ENCODE measurements at places on chromosomes 7 and 10.

DNA sequence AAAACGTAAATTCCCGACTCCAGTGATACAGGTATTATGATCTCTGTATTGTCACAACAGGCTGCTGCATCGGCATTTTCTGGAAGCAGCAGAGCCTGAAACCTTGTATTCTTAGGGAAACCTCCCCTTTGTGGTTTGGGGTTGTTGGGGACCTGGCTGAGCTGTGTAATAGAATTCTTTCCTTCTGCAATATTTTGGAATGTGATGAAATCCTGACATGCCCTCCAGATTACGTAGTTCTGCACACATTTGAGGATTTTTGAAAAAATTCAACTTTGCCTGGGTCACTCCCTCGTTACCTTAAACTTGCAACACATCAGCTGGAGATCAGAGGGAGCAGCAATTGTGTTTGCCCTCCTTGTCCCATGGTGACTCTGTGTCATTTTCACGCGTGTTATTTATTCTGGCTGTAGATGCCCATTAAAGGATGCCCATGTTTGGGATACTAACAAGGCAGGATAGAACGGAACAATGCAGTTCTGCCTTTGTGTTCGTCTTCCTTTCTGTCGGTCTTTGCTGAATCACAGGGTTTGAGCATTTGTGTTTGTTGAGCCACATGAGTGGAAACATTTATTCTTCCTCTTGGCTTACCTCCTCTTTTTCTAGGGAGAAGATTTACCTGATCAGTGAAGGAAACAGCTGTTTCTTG lies 181.7 kb downstream of the TCF7L2 start:
- DNase-seq: no peak

DNA sequence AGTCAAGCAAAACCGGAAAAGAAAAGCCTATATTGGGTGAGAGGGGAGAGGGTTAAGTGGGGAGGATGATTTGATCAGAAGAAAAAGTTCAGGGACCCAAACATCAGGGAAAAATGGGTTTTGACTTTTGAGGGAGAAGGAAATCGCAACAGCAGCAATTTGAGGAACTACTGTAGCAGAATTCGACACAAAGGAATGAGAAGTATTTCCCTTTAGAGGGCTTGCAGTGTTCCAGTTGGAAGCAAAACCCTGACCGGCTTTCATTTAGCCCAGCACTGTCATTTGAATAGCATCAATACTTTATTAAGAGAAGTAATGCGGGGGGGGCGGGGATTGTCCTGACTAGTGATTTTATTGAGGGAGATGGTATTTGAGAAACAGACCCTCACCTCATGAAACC lies 37.2 kb upstream of the GATA3 start:
- DNase-seq: no peak

GRCh38 chr10:89625041-89625765 lies 19.8 kb downstream of the PANK1 start:
- no peak for DNase-seq

DNA sequence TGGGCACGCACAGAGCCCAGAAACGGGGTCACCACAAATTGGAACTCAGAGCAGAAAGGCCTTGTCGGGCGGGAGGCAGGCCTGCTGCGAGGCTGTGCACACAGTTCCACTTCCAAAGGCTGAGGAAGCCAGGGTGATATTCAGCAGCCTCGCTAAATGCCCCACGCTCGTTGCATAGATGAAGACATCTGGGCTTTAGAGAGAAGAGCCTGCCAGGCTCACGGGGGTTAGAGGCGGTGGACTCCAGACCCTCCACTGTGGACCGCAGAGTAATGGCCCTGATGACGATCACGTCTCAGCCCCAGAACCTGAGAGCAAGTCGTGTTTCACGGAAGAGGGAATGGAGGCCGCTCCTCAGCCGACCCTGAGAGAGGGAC lies 104.2 kb downstream of the DNAJB6 start:
- DNase-seq: no peak

GRCh38 chr10:30675791-30676718 lies 46.5 kb upstream of the LYZL2 start:
- no peak for DNase-seq

DNA sequence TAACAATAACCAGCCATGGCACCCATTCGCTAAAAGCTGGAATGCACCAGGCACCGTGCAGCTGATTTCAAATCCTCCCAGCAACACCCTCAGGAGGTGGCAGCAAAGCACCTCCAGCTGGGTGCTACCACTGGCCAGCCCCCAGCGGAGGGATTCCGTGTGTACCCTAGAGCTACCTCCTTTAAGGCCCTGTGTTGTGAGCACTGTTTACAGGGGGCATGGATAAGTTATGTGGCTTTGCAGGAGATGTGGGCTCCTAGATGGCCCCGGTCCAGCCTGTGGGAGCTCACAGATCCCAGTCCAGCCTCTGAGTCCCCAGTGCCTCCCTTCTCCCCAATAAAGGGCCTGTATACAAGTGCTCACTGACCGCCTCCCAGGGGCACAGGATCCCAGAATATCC lies 27.1 kb downstream of the TNRC18 start:
- peak; percentile 38 for DNase-seq

- DNase-seq: no peak
These were observed 125.6 kb upstream of the TBX20 start for GRCh38 chr7:35379481-35379880.

DNA sequence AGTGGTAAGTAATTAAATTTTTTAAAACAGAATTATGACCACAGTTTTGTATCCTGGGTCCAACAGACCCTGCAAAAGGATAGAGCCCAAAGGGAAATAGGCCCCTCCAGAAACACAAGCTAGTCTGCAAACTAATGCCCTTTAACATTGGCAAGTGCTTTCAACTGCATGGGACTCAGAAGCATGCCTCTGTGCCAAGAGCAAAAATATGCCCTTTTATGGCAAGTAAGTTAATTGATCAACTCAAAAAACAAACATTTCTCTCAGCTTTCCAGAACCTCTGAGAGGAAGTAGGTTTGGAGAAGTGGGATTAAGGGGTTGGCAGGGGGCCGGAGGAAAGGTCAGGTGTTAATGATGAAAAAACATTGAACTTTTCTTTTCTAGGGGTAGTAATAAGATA lies 186.6 kb upstream of the PRSS1 start:
- no peak for DNase-seq

GRCh38 chr10:49187950-49188761 lies at the start of gene TMEM273:
Gene TMEM273, minus strand, starts transcription at chr10:49188391. Its CDS starts 55 bp downstream, at chr10:49188336.
- DNase-seq: no peak

DNA sequence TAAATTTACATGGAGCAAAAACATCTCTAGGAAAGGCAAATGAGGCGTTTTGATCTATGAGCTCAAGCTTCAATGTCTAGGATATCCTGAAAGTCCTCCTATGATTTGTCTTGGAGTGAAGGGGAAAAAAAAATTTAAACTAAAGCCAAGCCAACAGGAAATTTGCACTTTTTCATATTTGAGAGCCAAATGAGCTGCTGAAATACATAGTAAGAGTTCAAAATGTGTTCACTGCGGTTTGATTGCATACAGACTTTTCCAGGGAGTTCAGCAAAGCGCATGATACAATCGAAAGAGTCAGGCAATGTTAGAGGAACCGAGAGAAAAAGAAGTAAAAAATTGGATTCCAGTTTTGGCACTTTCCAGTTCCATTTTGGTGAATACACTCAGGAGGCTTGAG lies 633.4 kb upstream of the MGMT start:
- no peak for DNase-seq

GRCh38 chr7:6551016-6551511 lies at the start of gene GRID2IP:
Gene GRID2IP, minus strand, starts transcription at chr7:6551461. Its CDS starts 25 bp downstream, at chr7:6551436.
- no peak for DNase-seq

- no peak for DNase-seq
These were observed 19.3 kb upstream of the RPA3 start for GRCh38 chr7:7737674-7738073.

DNA sequence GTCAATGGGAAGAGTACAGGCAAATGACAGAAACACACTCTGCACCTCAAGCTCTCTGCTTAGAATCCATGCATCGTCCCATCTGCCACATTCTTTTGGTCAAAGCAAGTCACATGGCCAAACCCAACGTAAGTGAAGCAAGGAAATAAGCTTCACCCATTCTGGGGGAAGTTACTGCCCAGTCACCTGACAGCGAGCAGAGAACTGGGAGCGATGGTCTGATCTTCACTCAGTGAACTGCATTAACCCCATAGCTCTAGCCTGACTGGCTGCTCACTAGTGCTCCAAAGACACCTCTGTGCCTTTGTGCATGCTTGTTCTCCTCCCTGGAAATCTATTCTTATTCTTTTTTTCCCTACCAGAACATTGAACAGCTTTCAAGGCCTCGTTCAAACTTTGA lies 89.9 kb downstream of the APBB1IP start:
- DNase-seq: no peak

- DNase-seq: peak; percentile 47
These were observed 123.8 kb downstream of the KCNMA1 start for GRCh38 chr10:77513781-77514331.

DNA sequence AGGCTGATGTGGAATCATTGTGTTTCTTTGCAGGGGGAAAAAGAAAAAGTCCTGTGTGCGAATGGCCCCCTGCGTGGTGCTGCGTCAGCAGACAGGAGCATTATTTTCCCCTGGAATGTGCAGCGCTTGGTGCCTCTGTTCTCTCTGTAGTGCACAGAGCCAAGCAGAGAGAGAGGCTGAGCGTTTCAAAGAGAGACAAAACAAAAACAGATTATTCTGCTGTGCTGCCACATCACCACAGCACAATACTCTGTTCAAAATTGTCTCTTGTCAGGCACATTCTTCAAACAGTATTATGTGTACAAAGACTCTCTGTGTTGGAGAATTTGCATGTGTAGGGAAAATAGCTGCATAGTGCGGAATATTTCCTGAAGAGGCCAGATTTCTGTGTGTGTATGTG lies 609.0 kb downstream of the SDK1 start:
- no peak for DNase-seq

DNA sequence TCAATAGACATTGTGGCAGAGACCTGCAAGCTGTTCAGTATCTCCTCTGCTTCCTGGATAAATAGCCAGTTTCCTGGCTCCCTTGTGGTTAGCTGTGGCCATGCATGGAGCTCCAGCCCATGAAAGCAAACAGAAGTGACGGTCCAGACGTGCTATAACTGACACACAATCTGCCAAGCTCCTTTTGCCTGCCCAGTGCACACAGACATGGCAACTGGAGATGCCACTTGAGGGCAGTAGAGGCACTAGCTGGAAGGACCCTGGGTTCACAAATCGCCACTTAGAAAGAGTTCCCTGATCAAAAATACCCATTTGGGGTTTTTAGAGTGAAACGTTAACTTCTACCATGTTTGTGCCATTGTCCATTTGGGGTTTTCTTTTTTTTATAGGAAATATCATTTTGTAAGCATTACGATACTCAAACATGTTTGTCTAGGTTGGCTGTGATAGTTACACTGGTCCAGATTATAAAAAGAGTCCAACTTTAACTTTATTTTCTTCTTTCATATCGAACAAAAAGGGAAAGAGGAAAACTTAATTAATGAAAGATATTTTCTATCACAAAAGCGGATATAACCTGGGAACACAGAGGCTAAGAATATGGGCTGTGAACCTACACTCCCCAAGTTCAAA lies 31.3 kb downstream of the KIN start:
- no peak for DNase-seq

DNA sequence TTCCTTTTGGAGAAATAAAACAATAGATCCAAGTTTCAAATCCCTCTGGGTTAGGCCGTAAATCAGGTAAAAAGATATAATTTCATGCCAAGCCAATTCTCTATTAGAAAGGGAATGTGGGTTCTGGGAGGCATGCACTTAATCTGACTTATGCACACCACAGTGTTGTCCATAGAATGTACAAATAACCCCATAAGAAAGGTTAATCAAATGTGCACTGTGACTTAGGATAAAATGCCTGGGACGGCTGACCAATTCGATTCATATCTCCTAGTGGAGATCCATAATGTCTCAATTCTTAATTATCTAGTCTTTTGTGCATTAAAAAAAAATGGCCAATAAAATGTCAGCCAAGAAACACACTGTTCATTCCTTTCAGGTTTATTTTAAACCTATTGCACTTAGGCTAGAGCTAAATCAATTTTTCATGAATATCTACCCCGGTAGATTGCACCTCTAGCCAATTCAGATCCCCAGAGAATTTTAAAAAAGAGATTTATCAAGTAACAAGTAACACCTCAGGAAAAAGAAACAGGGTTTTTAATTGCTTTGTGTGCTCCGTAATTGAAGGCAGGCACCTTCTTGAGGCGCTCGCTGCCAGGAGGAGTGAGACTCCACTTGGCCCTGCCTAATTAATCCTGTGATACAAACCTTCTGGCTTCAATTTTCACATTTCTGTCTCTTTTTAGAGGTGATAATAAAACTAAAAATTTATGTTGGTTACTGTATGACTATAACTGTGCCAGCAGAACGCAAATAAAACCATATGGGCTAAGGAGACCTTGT lies 265.1 kb downstream of the ETV1 start:
- no peak for DNase-seq

DNA sequence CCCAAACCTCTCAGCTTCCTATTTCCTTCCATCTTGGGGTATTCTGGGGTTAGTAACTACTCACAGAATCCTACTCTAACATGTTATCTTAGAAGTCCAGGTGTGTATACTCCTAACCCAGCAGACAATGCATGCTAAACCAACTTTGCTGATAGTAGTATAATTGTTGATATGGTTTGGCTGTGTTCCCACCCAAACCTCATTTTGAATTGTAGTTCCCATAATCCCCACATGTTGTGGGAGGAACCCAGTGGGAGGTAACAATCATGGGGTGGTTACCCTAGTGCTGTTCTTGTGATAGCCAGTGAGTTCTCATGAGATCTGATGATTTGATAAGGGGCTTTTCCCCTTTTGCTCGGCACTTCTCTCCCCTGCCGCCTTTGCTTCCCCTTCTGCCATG lies 135.1 kb downstream of the CHRM2 start:
- no peak for DNase-seq

DNA sequence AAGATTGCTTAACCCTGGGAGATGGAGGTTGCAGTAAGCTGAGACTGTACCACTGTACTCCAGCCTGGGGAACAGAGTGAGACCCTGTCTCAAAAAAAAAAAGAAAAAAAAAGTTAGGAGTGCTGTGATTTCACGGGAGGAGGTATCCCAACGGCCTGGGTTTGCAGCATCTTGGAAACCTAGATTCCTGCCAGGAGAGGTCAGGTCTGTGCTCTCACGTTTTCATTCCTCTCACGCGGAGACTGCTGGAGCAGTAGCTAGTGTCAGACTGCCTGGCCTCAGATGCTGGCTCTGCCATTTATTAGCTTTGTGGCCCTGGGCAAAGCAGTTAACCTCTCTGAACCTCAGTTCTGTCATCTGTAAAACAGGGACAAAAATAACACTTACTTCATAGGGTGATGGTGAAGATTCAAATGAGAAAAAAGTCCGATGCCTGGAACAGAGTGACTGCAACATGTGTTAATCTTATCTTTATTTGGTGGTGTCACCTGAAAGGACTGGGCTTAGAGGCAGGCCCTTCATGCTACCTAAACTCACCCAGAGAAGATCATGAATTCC lies 94.9 kb downstream of the GAD2 start:
- DNase-seq: no peak

- no peak for DNase-seq
These were observed 1.1 kb upstream of the GPRIN2 start for GRCh38 chr10:46557319-46558121.

GRCh38 chr7:114151777-114152176 lies 233.0 kb upstream of the PPP1R3A start:
- no peak for DNase-seq

DNA sequence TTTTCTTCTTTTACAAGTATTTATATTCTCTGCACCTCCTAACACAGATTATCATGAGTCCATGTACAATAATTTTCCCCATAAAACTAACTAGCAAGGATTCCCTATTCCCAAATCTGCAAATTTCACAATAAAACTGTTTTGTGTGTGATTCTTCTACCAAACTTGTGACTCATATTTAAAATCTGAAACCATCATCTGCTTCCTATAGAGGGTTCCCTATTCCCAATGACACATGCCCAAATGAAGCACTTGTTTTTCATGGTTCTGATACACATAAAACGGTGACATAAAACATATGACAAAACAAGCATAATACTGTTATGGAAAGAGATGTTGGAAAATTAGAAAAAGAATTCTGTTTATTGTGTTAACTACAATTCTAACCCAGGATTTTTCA lies 657.6 kb downstream of the PARD3 start:
- DNase-seq: no peak

Data from NCI-H510A (cell line).